ENCODE measurements at places on chromosomes 7 and 10.
A peak's percentile ranks its signal among the peaks of the same experiment; 100 is the strongest.

DNA sequence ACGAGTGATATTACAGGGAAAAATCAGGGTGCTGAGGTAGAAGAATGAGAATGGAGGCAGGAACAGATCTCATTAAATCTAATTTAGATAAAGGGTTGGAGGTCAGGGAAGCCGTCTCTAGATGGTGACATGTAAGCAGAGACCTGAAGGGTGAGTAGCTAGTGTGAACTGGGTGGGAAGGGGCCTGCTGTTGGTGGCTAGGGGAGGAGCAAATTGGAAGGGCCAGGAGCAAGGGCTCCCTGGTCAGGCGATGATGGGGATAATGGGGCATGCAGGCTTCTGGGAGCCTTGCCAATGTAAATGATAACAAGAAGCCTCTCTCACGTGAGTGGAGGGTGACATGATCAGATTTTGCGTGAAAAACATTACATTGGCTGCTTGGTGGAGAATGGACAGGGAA is 76.3 kb downstream of the WDFY4 start:
- no peak for DNase-seq

GRCh38 chr7:25802473-25802872 is 349.5 kb upstream of the NFE2L3 start:
- no peak for DNase-seq

GRCh38 chr10:49038711-49039110 is 76.6 kb downstream of the VSTM4 start:
- DNase-seq, result no peak

DNA sequence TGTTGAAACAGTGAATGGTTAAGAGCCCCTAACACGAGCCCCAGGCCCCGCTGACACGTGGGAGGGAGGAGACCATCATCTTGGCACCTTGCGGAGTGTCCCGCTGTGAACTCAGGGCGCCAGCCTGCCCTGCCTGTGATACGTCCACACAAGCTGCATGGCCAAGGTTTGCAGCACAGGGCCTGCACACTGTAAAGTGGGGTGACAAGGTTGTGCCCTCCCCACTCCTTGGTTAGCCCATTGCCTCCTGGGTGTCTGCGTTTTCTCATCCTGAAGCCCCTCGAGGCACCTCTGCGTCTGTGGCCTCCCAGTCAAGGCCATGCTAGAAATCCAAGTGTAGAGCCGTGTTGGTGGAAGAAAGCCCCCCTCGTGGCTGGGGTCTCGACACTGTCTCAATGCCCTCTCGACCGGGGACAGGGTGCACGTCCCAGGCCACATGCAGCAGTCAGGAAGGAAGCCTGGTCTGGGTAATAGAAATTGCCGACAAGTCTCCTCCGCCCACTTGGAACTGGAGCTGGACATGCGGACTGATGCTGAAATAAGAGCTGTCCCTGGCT is 192.1 kb downstream of the DNAJB6 start:
- DNase-seq, result no peak

- DNase-seq, result peak; percentile 90
Measured at GRCh38 chr7:64685741-64686140, 19.8 kb downstream of the ZNF107 start.

DNA sequence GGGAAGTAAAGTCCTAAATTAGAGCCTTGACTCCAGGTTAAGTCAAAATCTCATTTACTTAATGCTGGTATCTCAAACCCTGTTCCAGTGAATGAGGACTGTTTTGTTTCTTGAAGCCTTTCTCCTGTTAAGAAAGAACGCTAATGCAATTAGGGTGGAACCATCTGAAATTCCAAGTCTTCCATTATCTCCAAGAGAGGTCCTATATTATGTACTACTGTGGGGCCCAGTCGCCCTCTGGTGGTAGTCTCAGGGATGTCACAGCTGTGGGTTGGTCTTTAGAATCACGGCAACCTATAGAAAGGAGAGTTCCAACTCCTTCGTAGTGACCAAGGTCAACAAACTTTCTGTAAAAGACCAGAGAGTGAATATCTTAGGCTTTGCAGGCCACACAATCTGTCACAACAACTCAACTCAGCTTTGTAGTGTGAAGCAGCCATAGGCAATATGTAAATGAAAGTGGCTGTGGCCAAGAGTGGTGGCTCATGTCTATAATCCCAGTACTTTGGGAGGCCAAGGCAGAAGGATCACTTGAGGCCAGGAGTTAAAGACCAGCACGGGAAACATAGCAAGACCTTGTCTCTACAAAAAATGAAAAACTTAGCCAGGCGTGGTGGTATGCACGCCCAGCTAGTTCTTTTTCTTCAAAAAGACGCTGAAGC is 9.3 kb downstream of the RPP38 start:
- DNase-seq, result peak; percentile 89

DNA sequence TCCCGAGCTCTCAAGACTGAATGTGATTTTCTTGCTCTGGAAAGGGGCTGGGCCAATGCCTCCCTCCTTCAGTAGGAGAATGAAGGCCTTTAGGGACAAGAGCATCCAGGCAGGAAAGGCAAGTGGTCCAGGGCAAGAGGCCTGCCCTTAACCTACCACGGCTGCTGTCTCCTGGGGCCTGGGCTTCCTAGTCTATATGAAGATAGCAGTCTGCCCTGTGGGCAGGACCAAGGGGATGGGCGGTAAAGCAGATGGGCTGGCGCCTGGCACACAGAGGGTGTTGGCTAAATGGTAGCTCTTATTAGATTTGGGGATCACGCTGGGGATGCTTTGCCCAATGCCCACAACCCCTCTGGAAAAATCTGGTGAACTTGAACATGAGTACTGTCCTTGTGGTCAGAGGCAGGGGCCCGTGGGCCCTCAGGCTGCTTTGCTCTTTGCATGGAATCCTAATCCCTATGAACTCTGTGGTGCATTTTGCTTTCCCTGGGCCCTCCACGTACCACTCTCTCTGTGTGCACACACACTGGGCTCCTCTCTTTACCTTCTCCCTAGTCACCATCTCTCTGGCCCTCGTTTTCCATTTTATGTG is 20.3 kb downstream of the CHAT start:
- DNase-seq, result no peak

GRCh38 chr10:101995451-101996063 is 60.4 kb downstream of the ARMH3 start:
- no peak for DNase-seq

GRCh38 chr10:804191-804781 is 114.8 kb upstream of the DIP2C start:
- DNase-seq, result no peak

DNA sequence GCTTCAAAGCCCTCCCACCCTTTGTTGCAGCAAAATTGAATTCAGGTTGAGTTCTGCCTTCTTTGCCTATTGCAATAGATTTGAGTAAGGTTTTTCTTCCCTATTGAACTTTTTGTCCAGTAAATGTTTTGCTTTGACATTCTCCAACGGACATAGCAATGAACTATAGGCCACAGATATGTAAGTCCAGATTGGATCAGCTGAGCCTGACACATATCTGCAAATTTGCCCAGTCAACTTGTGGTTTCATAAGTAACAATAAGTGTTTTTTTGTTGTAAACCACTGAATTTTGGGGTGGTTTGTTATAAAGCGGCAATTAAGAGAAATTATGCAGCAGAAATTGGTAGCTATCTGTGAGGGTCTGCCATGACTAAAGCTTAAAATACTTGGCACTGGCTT is 332.1 kb upstream of the SORCS1 start:
- DNase-seq, result no peak

DNA sequence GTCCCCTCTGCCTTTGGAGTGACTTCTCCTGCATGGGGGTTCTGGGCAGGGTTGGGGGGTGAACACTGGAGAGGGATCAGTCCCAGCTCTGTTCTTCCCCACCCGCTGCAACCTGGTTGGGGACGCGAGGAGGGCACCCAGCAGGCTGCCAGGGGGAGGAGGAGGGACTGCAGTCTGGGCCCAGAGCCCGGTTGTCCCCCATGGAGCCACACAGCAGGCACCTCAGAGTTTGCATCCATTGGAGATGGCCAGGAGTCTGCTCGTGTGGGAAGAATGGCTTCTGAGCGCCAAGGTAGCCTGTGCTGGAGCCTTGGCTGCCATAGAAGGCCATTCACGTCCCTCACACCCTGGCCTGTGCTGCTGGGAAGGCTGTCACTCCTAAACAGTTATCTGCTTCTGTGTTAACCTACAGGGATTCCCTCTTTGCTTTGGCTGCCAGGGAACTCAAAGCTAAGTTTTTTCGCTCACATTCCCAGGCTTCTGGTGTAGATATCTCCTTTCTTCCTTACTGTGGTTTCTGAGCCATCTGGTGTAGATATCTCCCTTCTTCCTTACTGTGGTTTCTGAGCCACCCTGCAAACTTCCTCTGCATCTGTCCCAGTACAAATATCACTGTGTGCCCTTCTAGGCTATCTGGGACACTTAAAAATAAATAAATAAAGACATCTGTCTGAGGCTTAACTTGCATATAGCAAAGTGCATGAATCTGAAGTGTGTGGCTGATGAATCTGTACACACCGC is 133.7 kb downstream of the LHPP start:
- DNase-seq, result no peak
